ENCODE measurements at places on chromosomes 11 and 22.

DNA sequence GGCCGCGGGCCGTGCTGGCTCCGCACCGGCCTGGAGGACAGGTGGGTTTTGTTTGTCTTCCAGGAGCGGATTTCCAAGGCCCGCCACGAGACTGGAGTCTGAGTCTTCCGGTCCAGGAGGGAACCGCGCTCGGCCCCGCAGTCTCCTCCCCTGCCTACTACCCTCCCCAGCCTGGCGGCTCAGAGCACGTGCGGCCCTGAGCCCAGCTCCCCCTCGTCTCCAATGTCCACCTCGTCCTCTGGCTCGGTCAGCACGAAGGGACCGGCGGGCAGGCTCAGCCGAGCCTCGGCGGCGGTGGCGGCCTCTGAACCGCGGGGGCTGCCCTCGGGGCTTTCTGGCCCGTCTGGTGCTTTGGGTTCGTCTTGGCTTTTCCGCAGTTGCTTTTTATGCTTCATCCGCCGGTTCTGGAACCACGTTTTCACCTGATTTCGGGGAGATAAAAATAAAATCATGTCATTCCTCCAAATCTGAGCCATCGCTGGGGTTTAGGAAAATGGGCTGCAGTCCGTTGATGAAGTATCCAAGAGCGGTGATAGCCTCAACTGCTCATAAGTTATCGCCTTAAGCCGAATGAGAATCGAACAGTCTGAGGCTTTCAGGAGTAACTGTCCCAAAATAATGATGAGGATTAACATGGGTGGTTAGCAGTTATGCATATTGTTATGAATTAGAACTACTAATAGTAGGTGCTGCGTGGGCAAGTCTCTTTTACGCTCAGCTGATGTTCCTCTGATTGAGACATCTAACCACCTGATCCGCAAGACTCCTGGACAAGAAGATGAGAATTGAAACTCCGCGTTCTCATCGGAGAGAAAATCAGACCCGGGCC is 4.0 kb downstream of the BSX start:
- DNase-seq, result no peak

GRCh38 chr11:104653407-104653806 is 244.9 kb downstream of the CASP12 start:
- DNase-seq, result peak; percentile 27

DNA sequence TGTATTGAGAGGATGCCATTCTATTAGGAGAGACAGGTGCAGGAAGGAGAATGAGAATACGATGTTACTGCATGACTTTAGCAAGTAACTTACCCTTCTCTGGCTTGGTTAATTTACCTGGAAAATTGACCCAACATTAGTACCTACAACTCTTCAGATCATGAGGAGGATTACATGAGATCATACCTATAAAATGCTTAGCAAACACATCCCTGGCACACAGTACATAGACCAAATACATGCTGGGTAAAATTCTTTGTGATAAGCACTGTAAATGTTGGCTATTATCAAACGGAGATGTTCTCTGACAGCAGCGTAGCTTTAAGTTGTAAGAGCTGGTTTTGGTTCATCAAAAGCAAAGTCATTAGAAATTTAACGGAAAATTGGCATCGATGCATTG is 28.8 kb downstream of the LARGE1 start:
- DNase-seq, result no peak

GRCh38 chr11:12434325-12434654 is 56.9 kb downstream of the PARVA start:
- DNase-seq, result peak; percentile 5

DNA sequence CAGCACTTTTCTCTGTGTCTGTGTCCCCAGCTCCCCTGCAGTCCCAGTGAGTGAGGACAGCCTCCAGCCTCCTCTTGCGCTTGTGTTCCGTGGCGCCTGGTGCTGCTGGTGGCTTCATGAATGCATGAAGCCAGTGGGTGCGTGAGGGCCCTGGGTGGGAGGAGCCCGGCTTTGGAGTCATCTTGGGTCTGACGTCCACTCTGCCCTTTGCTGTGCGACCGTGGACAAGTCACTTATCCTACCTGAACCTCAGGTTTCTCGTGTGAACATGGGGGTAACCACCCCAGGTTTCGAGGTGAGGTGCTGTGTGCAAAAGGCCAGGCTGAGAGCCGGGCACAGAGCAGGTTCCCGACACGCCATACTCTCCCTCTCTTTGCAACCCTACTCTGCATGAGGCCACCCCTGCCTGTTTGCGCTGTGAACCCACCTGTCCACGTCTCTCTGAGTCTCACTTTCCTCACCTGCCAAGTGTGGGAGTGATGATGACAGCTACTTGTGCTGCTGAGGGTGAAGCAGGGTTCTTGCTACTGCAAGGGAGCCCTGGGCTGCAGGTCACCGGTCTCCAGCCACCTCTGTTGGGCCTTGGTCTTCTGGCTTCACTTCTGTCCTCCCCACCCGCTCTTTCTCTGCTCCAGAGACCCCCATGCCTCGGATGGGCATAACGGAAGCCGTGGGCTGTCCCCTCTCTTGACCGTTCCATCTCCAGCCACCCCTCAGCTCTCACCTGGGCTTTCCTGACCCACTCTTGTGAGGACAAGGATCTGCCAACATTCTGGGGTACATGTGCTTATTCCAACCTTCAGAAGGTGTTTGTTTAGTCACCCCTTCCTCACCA is 537.6 kb downstream of the TBC1D22A start:
- DNase-seq, result no peak

- DNase-seq, result no peak
Observed at GRCh38 chr22:25403284-25403810, 161.1 kb upstream of the GRK3 start.

DNA sequence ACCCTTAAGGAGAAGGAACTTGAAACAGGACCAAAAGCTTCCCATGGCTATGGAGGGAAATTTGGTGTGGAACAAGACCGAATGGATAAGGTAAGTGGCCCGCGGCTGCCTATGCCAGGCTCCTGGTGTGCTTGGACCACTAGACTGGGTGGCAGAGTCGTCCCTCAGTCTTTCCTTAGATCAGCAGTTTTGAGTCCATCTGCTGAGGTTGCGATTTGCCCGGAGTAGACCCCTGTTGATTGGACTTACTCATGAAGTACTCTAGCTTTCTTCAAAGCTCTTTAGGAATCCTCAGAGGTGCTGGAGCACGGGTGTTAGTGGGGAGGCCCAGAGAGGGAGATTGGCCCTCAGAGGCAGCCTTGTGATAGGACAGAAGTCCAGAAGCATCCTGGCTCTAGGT is 11.5 kb downstream of the CTTN start:
- no peak for DNase-seq

DNA sequence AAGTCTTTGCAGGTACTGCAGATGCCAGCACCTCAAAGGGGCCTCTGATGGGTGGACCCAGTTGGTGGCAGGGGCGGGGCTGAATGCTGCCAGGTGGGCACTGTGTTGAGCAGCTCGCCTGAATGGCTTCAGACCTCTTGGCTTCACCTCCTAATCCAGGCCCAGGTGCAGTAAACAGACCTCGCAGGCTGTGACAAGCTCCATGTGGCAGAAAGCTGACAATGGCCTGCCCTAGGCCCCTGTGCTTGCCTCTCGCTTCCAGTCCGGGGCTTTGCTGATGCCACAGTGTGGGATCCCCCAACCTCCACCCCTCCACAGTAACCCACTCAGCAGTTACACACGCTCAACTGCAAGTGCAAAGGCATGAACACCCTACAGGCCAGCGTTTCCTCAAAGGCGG is 9.4 kb downstream of the IGLL1 start:
- no peak for DNase-seq

GRCh38 chr22:27715106-27715505 is 86.5 kb downstream of the MN1 start:
- no peak for DNase-seq

DNA sequence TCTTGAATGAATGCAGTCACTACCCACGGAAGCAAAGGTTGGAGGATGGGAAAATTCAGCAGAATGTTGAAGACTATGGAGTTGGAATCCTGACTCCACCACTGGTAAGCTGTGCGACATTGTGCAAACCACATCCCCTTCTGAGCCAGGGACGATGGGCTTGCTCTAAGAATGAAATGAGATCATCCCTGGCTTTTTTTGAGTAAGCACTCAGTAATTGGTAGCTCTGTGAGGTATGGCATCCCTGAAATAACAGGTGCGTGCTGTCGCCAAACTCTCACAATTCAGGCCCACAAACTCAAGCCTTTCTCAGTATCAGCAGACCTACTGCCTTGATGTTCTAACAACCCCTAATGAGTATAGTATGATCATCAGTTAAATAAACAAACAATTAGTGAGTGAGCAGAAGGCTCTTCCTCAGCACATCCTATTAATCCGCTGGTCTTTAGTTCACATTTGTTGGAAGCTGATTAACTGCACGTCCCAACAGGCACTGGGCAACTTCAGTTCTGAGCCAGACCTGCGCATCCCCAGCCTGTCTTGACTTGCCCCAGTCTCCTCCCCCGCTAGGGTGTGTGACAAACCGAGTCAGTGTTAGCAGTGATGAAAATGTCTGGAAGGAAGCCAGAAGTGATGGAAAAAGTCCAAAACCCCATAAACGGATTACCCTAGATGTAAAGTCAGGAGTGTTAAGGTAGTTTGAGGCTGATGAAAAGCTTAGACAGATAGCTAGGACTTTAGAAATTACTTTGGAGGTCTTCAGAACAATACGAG is 235.5 kb downstream of the GRIK4 start:
- DNase-seq, result no peak

DNA sequence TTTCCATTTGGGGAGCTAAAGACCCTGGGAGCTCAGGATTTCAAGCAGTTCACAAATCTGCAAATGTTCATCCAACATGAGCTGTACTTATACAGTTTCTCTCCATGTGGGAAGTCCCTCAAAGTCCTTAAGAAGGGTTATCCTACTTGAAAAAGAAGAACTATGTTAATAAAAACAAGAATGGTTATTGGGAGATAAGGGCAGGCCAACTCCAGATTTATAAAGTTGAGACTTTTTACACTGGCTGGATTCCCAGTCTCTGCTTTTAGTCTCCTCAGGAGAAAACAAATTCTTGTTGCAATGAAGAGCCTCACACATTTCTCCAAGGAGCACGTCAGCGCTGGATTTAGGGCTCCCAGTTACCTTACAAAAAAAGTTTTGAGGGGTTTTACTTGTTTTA is 34.2 kb upstream of the CTTN start:
- no peak for DNase-seq

DNA sequence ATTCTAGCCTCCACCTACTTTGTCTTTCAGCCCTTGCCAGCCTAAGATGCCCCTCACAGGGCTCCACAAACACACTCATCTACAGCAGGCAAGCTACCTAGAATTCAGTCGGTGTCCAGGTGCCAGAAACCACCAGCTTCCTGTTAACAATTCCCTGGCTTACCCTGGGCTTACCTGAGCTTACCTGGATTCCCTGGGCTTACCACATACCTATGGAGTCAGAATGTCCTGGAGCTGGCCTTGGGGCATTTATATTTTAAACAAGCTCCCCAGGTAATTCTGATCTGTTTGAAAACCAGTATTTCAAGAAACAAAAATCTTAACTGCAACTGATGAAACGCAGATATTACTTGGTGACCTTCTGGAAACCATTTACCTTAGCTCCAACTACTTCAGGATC is 123.6 kb downstream of the SLC1A2 start:
- DNase-seq, result no peak

DNA sequence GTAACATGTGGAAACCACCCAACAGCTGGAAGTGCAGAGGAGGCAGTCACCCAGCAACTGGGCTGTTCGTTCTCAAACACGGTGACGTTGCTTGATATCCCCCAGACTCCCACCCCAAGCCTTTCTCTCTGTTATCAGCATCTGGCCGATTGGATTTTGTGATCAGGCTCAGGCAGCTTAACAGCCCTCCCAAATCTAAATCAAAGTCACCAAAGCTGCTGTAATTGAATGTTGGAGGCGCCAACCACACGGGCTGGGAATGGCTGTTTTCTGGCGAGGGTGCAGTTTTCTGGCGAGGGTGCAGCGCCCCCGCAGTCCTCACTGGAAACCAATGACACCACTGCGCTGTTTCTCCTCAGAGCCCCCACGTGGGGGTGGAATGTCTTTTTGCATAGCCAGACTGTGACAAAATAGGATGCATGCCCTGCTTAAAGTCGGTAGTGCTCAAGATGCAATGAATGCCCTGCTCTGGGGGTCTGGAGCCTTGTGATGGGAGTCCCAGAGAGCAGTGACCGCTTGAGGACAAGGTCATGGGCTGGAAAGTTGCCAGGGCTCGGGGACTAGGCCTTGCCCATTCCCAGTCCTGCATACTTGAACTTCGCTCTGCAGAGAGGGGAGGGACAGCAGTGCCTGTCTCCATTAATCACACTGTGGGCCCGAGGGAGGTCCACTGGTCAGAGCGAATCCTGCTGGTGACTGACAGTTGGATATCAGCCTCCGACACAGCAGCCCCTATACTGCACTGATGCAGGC is 105.3 kb downstream of the MORC2 start:
- DNase-seq, result no peak

DNA sequence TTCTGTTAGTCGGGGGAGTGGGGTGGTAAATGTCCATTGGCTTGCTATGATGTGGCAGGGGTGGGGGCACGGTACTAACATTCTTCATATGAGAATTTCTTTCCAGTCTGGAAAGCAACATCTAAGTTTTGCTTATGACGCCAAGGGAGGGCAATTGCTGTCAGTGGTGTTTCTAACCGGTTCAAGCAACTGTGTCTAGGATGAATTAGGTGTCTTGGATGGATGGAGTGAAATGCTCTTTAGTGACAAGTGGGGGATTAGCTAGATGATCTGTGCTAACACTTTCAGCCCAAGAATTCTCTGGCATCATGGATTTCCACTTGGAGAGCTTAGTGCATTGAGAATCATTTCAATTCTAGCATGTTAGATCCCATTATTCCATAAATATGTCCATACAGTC is 262.6 kb upstream of the SORL1-AS1 start:
- DNase-seq, result no peak

DNA sequence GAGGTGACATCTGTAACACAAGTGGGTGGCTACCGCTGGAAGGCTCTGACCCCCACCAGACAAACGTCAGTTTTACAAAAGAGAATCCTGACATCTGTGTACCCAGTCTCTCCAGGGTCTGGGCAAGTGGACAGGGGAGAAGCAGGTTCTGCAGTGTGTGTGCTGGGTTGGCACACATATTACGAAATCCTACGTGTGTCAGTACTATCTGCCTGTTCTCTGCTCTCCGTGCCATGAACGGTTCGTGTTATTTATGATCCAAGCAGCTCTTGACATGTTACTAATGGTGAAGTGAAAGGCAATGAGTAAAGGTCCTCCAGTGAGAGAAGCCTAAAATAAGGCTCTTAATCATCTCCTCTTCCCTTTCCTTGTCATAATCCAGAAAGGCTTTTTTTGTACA is 201.5 kb upstream of the MTMR2 start:
- no peak for DNase-seq

GRCh38 chr11:121536126-121536525 is 83.4 kb upstream of the SORL1-AS1 start:
- no peak for DNase-seq

DNA sequence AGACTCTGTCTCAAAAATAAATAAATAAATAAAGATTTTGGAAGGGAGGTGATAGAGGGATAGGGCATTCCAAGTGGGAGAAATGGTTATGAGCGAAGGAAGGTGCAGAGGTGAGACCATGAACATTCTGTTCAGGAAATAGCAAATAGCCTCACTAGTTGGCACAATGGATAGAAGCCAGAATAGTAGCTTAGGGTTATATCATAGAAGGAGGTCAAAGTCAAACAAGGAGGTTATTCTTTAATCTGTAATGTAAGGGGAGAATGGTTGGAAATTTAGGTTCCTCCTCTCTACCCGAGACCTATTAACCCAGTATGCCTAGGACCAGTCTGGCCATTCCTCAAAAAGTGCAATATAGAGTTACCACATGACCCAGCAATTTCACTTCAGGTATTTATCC is 275.8 kb downstream of the MN1 start:
- no peak for DNase-seq

GRCh38 chr11:44597358-44598012 is 32.0 kb downstream of the CD82 start:
- no peak for DNase-seq

- no peak for DNase-seq
Observed at GRCh38 chr11:85748455-85748891, 62.5 kb downstream of the SYTL2 start.

All from OCI-M1 (cell line).